ENCODE measurements at places on chromosomes 7 and 10.

DNA sequence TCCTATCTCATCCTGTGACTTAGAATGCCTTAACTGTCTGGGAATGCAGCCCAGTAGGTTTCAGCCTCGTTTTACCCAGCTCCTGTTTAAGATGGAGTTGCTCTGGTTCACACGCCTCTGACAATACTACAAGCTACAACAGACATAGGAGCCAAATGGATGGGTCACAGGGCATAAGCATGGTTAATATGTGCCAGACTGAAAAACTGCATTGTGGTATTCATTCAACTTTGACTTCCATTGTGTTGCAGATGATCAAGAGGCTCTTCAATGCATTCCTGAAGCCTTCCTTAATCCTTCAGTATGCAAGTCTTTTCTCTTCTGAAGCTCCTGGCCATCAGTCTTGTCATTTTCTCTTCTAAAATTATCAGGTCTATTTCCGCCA is 20.3 kb upstream of the RNF32 start:
- DNase-seq: no peak

DNA sequence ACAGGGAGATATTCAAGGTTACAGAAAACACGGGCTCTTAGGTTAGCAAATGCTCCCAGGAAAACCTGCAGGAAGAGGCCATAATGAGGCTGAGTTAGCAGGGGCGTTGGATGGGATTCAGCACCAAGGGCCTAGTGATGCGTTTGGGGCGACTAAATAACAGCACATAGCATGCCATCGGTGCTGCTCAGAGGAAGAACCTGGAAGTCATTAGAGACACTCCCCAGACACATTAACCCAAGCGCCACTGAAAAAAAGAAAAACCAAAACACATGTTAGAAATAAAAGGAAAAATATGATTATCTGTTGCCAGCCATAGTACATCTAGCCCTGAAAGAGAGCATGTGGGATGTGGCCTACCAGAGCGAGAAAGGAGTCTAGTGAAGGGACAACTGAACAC is 28.8 kb upstream of the OPALIN start:
- DNase-seq: no peak

DNA sequence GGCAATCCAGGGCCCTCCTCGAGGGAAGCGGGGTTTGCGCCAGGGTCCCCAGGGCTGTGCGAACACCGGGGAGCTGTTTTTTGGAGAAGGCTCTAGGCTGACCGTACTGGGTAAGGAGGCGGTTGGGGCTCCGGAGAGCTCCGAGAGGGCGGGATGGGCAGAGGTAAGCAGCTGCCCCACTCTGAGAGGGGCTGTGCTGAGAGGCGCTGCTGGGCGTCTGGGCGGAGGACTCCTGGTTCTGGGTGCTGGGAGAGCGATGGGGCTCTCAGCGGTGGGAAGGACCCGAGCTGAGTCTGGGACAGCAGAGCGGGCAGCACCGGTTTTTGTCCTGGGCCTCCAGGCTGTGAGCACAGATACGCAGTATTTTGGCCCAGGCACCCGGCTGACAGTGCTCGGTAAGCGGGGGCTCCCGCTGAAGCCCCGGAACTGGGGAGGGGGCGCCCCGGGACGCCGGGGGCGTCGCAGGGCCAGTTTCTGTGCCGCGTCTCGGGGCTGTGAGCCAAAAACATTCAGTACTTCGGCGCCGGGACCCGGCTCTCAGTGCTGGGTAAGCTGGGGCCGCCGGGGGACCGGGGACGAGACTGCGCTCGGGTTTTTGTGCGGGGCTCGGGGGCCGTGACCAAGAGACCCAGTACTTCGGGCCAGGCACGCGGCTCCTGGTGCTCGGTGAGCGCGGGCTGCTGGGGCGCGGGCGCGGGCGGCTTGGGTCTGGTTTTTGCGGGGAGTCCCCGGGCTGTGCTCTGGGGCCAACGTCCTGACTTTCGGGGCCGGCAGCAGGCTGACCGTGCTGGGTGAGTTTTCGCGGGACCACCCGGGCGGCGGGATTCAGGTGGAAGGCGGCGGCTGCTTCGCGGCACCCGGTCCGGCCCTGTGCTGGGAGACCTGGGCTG is 26.0 kb downstream of the PRSS2 start:
- no peak for DNase-seq

GRCh38 chr10:86139066-86139657 is 227.4 kb downstream of the GRID1 start:
- no peak for DNase-seq

GRCh38 chr10:131833013-131833412 is 67.8 kb upstream of the PPP2R2D start:
- DNase-seq: no peak

Measured in hippocampal formation (tissue), 2 donors.